ENCODE measurements at places on chromosomes 7 and 10.

- DNase-seq = no peak
- no peaks in the 10 kb centered on the region for H3K36me3 ChIP-seq
- H3K4me3 ChIP-seq = no peak overlapping the region
- H3K4me1 ChIP-seq = no peaks in the 10 kb centered on the region
These were observed 5.3 kb upstream of the AGR2 start for GRCh38 chr7:16810112-16810511.

DNA sequence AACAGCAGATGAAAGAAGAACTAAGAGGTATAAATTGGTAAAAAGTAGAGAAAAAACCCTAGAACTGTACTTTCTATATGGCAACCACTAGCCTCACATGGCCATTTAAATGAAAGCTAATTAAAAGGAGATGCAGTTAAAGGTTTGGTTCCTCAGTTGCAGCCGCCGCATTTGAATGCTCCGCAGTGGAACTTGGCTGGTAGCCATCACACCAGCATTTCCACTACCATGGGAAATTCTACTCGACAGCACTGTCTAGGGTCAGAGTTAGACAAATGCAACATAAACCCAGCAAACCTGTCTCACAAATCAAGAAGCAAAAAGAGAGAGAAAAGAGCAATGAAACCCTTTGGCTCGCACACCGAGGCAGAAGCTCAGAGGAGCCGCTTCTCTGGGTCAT is 29.7 kb downstream of the VIPR2 start:
- no peak for DNase-seq
- H3K27ac ChIP-seq = no peak overlapping the region
- peaks cover 34% of the 10 kb centered on the region for H3K27me3 ChIP-seq
- H3K36me3 ChIP-seq = no peaks in the 10 kb centered on the region

- no peaks in the 10 kb centered on the region for H3K4me1 ChIP-seq
- H3K27ac ChIP-seq = no peak overlapping the region
- no peak for DNase-seq
- no peaks in the 10 kb centered on the region for H3K27me3 ChIP-seq
These were observed 53.6 kb downstream of the INSIG1 start for GRCh38 chr7:155351120-155351870.

GRCh38 chr10:58164517-58164916 is 103.2 kb downstream of the IPMK start:
- DNase-seq = no peak
- no peaks in the 10 kb centered on the region for H3K36me3 ChIP-seq
- H3K4me1 ChIP-seq = no peaks in the 10 kb centered on the region
- no peak overlapping the region for H3K27ac ChIP-seq
- H3K4me3 ChIP-seq = no peak overlapping the region
